ENCODE measurements at places on chromosomes 6 and 20.
A peak's percentile ranks its signal among the peaks of the same experiment; 100 is the strongest.

GRCh38 chr6:2187826-2188225 lies 57.6 kb downstream of the GMDS start:
- DNase-seq: no peak

- DNase-seq: no peak
These were observed 115.1 kb downstream of the MAN1A1 start for GRCh38 chr6:119234457-119234856.

DNA sequence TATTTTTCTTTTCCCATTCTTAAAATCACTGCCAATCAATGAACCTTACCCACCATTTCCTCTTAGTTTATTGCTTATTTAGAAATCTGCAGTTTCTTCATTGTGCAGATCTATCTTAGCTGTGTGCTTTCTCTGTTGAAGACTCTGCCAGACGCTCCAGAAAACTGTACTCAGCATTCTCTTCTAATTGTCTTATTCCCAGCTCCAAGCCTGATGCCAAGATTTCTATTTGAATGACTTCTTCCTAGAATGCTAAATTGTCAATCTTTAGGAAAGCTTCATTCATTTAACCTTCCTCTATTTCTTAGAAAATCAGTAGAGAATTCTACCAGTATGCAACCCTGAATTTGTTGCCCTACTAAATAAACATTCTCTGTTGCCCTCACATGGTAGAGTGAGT lies 308.9 kb downstream of the KHDRBS2 start:
- no peak for DNase-seq

DNA sequence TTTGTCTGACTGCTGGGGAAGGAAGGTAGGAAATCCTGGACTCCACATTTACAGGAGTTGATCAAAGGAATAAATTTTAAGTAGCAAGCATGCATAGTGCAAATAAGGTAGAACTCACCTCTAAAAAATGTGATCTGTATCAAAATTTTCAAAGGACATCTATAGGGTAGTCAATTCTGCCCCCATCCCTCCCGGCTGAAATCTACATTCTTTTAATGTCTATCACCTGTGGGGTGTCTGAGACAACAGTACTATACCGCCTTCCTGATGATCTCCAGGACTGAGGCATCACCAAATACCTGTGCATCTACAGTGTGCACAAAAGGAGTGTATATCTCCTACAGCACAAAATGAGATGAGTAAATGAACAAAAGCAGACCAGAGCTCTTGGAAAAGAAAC lies 19.9 kb downstream of the CPNE1 start:
- DNase-seq: no peak

- DNase-seq: no peak
These were observed 82.5 kb upstream of the AGPAT4 start for GRCh38 chr6:161356167-161356854.

DNA sequence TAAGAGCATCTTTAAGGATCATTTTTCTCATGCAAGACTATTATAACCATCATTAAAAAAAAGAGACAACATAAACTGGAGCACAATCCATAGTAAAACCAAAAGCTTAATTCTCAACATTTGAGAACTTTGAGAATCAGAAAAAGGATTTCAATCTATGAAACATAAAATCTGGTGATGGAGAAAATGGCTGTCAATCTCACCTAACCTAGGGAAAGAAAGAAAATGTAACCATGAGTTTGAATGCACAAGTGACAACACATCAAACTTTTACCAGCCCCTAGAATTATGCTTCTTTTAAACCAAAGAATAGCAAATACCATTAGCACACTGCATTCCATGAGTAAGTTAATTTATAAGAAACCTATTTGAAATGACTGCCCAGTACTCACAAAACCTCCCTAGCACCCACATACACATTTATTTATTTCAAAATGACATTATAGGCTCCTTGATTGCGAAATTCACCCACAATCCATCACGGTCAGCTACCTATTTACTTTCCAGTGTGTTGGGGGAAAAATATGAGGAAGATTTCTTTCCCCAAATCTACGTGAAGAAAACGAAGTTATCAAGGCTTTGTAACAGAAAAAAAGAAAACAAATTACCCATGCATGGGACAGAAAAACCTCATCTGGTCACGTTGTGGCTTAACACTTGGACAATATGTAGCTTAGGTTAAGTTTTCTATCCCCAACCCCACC lies 828 bp downstream of the ASCC3 start:
- DNase-seq: no peak

DNA sequence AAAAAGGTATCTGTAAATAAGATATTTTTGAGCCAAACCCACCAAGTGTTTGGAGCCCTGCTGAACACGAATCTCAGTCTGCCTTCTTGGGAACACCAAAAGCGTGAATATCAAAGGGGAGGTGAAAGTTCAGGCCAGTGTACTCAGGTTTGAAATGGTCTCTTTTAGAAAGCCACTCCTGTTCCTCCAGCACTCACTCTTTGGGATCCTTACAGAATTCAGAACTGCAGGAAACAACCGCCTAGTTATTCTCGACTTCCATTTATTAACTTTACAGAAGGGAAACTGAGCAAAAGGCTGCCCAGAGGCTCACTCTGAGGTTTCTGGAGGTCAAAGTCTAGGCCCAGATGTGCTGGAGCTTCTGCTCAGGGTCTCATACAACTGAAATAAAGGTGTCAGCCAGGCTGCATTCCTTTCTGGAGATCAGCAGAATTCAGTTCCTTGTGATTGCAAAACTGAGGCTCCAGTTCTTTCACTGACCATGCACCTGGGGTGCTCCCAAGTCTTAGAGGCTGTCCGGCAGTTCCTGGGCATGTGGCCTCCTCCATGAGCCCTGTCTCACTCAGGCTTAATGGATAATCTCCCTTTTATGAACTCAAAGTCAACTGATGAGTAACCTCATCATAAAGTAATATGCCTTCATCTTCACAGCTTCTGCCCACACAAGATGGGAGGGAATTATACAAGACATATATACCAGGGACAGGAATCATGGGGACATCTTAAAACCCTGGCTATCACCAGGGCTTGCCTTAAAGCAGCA lies 65.5 kb upstream of the TNFAIP3 start:
- no peak for DNase-seq

- DNase-seq: no peak
These were observed 28.8 kb downstream of the EPB41L1 start for GRCh38 chr20:36183155-36183944.

DNA sequence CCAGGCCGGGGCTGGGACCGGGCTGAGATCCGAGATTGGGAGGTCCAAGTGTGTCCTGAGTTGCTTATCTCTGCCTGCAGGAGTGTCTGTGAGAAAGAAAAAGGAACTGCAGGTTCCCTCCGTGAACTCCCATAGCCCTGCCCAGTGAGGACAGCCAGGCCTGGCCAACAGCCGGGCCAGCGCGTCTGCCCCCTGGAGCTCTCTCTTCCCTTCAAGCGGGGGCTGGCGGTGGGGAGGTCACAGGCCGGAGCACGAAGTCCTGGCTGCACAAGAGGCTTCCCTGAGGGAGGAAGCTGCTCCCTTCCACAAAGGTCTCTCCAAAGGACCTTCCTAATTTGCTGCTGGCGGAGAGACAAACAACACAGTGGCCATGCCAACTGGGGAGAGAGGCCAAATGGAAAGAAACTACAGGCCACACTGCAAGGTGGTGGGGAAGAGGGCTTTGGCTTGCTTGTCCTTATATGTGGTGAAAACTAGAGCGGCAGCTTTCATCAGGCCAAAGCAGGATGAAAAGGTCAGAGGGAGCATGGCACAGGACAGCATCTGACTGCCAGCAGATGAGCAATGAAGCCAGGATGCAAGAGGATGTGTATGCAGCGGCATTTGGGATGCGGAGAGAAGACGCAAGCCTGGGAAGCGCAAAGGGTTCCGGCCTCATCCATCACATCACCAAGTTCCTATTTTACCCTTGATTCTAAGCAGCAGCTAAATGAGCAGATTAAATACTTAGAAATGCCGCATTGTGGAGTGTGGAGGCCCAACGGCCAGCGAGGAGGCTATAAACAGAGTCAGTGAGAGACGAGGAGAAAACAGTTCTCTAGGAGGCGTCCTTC lies 260.0 kb downstream of the ERMARD start:
- no peak for DNase-seq

GRCh38 chr6:99366852-99367251 lies 17.4 kb upstream of the FAXC start:
- no peak for DNase-seq

GRCh38 chr20:48380661-48381060 lies 447.1 kb downstream of the PREX1 start:
- no peak for DNase-seq

DNA sequence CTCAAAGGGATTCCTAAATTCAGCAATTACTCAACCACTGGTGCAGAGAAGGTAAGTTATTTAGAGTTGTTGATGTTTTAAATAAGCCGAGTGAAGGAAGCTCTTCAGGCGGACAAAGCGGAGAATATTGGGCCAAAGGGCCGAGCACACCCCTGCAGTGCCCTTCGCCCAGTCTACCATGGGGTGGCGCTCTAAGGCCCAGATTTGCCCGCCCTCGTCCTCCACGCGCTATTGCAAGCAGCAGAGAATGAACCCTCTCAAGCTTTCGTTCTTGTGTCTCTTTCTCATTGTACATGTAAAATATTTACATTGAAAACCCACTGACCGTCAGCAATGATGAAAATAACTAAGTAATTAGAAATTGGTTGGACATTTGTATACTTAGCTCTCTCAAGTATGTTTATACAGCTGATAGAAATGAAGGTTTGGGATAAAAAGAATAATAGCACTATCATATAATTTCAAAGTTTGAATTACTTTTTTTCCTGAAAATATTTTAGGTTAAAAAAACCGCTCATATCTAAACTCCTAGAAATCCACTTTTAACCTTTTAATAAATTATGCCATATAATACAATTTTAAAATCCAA lies 195.0 kb upstream of the CEP162 start:
- peak; percentile 11 for DNase-seq

DNA sequence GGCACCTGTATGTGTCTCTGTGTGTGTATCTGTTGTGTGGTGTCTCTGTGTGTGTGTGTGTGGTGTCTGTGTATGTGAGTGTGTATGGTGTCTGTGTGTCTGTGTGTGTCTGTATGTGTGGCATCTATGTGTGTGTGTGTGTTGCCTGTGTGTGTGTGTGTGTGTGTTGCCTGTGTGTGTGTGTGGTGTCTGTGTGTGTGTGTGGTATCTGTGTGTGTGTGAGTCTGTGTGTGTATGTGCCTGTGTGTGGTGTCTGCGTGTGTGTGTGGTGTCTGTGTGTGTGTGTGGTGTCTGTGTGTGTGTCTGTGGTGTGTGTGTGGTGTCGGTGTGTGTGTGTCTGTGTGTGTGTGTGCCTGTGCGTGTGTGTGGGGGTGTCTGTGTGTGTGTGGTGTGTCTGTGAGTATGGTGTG lies 31.7 kb upstream of the VEGFA start:
- no peak for DNase-seq

DNA sequence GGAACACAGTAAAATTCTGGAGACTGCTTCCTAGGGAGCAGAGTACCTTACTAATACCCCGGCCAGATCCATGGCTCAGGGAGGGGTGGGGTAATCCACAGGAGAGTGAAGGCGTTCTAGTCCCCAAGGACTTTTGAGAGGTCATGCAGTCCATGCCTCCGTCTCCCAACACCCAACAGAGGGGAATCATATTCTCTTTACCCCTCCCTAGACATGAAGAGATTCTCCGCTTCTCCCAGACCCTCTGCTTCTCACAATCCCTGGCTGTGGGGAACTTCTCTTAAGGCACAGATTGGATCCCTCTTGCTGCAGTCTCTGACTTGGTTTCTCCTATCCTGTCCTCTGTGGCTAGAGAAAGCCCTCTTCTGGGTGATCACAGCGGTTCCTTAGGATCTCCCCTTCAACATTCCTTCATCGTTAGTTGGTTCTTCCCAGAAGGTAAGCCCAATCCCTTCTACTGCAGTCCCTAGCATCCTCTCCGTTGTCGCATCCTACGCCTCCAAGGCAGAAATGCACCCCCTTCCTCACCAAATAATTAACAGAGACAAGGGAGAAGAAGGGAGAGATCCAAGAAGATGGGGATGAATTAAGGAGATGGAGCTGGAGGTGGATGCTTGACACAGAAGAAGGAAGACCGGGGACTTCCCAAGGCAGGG lies 562 bp downstream of the GGT7 start:
- no peak for DNase-seq

DNA sequence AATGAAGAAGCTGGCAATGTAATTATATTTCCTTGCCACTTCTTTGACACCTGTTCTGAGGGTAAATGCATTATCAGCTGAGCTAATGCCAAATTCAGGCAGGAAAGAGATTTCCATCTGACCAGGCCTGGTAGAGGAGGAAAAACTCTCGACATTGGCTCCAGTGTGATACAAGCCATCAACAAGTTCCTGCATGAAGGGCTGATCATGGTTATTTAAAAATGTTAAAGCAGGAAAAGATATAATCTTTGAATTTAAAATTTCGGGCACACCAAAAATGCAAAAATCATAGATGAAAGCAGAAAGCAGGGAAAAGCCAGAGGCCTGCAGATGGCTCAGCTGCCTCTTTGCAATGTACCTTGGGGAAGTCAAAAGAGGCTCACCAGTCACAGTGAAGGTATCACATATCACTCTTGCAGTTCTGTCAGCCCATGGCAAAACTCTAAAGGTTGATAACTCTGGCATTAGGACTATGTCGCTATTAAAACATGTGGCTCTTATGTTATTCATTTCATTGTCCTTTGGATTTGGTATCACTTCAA lies 39.1 kb downstream of the LGSN start:
- no peak for DNase-seq

- DNase-seq: no peak
These were observed 53.1 kb upstream of the VSX1 start for GRCh38 chr20:25135031-25135430.

- no peak for DNase-seq
These were observed 12.5 kb downstream of the NELFCD start for GRCh38 chr20:58993332-58994248.

GRCh38 chr6:19312241-19312978 lies 524.8 kb upstream of the ID4 start:
- no peak for DNase-seq

- no peak for DNase-seq
These were observed 80.8 kb downstream of the CBFA2T2 start for GRCh38 chr20:33570743-33571142.

DNA sequence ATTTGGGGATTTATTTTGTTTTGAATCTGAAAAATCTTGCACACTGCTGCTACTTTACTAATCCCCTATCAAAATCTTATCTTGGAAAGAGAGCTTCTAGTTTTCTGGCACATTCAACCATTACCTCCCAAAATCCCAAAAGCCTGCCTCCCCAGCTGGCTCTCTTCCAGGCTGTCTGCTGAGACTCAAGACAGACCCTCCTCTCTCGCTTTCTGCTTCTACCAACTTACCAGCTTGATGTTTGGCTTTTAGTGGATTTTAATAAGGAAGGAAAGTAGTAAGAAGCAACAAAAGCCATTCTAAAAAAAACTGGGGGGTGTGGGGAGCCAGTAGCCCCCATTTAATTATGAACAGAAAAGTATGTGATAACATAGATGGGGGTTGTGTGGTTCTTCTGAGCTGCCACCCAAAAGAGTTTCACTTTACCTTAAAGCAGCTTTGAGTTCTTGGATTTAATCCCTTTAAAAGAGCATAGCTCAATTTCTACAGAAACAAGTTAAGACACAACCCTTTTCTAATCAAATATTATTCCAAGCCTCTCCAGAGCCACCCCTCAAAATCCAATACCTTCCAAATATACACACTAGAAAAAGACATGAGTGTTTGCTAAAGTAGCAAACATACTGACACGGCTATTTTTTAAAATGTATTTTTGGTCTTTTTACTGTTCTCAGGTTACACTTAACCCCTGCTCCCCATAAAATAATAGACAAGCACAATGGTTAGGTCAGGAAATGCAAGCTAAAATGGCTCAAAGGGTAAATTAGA lies 71.7 kb downstream of the ATP9A start:
- DNase-seq: no peak

- DNase-seq: no peak
These were observed 16.8 kb downstream of the CASS4 start for GRCh38 chr20:56428881-56429280.
